HTR-8/SVneo (cell line): ENCODE measurements at places on chromosomes 2 and 18.

- no peak for DNase-seq
Measured at GRCh38 chr18:79400591-79401381, 5.1 kb downstream of the NFATC1 start.

DNA sequence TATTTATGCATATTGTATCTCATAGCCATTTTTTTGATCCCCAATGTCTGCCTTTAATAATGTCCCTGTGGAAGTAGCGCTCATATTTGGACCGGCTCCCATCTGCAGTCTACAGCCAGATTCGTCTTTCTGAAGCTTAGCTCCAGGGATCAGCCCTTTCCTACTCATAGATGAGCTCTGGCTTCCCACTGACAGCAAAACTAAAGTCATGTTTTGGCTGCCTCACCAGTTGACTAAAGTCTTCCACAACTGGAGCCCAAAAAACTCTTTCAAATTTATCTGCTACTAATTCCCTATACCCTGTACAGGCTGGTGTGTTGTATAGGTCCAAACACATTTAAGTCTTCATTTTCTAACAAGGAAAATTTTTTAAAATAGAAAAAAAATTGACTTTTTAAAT lies 294.2 kb upstream of the HNMT start:
- no peak for DNase-seq

GRCh38 chr2:19250906-19251305 lies 107.5 kb downstream of the OSR1 start:
- DNase-seq = no peak

GRCh38 chr2:186919296-186919695 lies 70.3 kb upstream of the ZSWIM2 start:
- peak; percentile 14 for DNase-seq

DNA sequence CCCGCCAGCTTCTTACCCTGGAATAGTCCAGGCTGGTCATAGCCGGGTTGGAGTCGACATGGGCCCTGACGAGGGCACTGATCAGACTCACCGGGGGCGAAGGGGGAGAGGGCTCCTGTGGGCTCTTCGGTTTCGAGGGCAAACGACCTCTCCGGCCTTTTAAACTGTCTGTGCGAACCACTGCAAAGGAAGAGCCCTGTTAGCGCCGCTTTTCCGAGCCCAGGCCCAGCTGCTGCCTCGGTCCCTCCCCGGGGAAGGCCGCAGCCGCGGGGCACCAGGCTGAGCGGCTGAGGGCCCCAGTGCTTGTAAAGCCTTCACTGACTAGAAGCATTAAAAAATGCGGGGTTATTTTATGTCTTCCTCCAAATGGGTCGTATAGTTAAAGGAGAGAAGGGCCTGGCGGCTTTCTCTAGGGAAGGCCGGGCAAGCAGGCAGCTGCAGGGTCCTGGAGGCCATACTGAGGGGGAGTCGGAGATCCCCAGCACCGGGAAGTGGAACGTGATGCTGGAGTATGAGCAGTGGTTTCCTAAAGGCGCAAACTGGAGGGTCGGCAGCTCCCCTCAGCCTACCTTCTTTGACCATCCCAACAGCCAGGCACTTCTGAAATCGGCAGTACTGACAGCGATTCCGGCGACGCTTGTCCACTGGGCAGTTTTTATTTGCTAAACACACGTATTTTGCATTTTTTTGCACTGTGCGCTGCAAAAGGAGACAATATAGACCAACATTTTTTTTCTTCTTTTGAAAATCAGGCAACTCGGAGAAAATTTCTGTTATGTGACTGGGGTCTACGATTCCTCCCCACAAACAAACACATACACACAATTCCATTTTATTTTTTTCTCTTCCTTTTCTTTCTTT lies 4.5 kb downstream of the NR4A2 start:
- DNase-seq = no peak

DNA sequence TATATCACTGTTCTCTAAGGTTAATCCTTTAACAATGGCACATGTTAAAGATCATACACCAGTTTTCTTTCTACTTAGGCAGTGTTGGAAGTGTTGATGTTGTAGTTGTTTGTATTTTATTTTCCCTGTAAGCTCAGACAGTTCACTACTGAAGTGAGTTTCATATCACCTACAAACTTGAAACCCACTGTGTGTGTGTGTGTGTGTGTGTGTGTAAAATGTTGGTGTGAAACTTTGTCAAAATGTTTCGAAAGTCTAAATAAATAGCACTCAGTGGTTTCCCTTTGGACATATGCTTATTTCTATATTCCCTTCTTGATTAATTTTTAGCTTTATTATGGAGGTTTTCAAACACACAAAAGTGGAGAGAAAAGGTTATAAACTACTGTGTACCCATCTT lies 79.8 kb upstream of the CAVIN2 start:
- no peak for DNase-seq

DNA sequence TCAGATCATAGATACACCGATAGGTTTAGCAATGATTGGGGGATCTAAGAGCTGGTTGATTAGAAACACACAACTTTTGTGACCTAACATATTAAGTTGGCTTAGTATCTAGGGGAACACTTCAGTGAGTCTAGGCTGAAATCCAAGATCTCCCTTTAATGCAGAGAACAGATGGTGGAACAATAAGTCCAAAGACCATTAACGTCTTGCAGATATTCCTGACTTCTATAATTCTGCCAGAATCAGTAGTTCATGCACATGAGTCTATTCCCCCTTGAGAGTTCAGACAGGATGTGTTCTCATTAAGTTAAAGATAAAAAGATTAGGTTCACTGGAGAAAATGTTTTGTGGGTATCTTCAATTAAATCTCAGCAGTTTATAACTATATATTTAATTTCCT lies 506.5 kb downstream of the TSN start:
- no peak for DNase-seq

GRCh38 chr2:167480232-167480985 lies 592.1 kb downstream of the XIRP2 start:
- no peak for DNase-seq

GRCh38 chr2:142134911-142135310 lies 4.1 kb upstream of the LRP1B start:
- no peak for DNase-seq

GRCh38 chr2:190283783-190284182 lies 35.8 kb downstream of the HIBCH start:
- no peak for DNase-seq

- DNase-seq = no peak
Measured at GRCh38 chr2:8234253-8234652, 447.6 kb upstream of the ID2 start.

GRCh38 chr18:148841-149240 lies 9.5 kb upstream of the USP14 start:
- DNase-seq = no peak

DNA sequence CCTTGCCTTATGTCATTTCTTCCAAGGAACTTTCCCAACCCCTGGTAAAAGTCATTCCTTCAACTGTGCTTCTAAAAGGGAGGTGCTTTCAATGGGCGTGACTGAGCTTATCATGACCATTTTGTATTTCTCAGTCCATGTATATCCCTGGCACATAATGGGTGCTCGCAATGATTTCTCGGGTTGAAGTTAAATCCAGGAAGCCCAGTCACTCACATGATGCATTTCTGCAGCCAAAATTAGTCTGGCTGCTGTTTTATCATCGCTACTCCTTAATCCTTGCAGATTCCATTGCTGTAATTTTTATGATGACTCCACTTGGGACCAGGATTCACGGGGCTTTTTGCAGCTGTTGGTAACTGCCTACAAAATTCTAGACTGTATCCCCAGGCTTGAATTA lies 25.9 kb upstream of the RFX8 start:
- DNase-seq = no peak

DNA sequence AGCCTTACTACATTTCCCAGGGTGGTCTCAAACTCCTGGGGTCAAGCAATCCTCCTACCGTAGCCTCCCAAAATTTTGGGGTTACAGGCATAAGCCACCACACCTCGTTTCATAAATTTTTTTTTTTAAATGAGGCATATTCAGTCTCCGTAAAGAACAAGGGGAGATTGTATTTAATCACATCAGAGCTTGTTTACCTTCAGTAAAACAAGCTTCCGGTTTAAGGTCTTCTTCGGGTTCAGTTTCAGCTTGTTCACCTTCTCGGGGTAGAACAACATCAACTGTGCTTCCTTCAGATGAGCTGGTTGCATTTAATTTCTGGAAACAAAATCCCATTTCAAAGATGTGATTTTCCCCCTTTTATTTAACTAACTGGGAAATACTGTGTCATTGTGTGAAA lies 88.6 kb downstream of the SCN3A start:
- DNase-seq = no peak

DNA sequence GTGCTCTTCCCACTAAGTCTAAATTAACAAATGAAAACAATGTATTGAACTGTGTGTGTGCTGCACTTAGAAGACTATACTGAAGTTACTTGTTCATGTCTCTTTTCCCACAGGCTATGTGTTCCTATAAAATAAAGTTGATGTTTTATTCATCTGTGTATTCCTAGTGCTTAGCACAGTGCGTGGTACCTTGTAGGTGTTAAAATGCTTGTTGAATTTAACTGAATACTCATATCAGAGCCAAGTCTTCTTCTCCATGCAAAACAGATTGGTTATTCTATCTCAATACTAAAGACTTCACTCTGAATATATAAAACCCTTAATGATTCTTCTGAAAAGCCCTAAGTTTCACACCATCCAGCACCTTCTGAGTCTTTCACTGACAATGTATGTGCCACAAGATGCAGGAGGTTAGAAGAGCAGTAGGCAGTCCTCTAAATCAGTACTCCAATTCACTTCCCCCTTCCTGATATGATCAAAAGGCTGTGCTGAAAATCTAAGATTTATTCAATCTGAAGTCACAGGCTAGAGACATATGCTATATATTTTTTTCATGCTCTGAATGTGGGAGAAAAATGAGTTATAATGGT lies 231.7 kb upstream of the CCDC150 start:
- DNase-seq = no peak

- DNase-seq = no peak
Measured at GRCh38 chr2:43685357-43685756, 9.1 kb upstream of the C1GALT1C1L start.

- DNase-seq = no peak
Measured at GRCh38 chr2:199040522-199040921, 417.2 kb downstream of the SATB2 start.

GRCh38 chr18:70029163-70029562 lies 81.5 kb upstream of the CD226 start:
- no peak for DNase-seq

DNA sequence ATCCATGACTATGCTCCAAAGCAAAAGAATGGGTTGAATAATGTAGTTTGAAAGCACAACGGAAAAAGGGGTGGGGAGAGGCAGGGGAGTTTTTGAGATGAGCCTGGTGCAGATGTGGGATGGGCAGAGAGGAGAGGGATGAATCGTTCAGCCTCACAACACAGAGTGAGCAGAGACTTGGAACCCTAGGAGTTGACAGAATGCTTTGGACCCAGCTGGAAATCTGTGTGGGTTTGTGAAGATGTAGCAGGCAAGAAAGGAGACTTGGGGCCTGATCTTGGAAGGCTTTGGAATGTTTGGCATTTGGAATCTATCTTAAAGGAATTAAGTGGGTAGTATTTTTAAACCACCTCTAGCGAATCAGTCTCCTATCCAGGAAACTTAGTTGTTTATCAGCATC lies 66.0 kb upstream of the KCTD1 start:
- DNase-seq = no peak

- DNase-seq = no peak
Measured at GRCh38 chr2:166671235-166671634, 177.2 kb upstream of the SCN7A start.

GRCh38 chr18:55501982-55502710 lies 85.8 kb downstream of the TCF4 start:
- DNase-seq = no peak

- DNase-seq = peak; percentile 58
Measured at GRCh38 chr2:25309402-25309801, 32.3 kb downstream of the DNMT3A start.

GRCh38 chr2:229861431-229861830 lies 60.4 kb downstream of the TRIP12 start:
- DNase-seq = no peak

GRCh38 chr2:208142240-208142924 lies 3.6 kb downstream of the CRYGB start:
- no peak for DNase-seq

- DNase-seq = no peak
Measured at GRCh38 chr2:171102802-171103201, 57.9 kb downstream of the TLK1 start.

GRCh38 chr2:128281852-128282245 lies 36.8 kb downstream of the HS6ST1 start:
- no peak for DNase-seq

GRCh38 chr2:120978359-120979050 lies 242.8 kb downstream of the GLI2 start:
- DNase-seq = no peak

GRCh38 chr2:118686346-118686745 lies 161.1 kb downstream of the EN1 start:
- no peak for DNase-seq
